COR-L47 (cell line): ENCODE measurements at places on chromosomes 16 and 17.

DNA sequence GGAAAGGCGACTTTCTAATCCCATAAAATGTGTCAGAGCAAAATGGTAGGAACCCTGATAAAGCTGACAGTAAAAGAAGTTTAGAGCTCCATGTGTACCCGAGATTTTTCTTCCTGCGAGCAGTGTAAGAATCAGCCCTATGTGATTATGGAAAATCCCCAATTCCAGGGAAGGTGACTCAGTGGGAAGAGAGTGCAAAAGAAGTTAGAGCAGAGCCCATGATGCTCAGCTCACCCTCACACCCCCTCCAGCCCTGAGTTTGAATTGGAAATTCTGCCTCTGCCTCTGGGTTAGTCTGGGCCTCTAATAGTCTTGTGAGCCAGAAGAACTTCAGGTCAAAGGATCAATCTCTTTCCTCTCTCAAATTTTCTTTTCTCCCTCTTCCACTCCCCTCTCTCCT, 12.5 kb downstream of the C17orf78 start:
- no peak for DNase-seq

GRCh38 chr16:24174504-24174903, 81.6 kb upstream of the CACNG3 start:
- no peak for DNase-seq

DNA sequence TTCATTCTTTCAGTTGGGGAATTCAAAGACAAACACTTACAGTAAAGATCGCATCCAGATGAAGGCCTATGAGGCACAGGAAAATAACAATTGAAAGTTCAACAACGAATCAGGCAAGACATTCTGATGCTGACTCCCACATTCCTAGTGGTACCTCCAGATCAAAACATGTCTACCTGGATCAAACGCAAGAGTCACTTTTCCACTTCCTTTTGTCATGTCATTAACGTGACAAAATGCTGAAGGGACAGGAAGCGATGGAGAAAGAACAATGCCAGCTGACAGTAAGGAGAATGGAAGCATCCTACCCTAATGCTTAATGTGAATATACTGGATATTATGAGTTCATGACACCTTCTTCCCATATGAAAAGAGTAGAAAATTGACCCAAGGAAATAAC, 365.4 kb upstream of the CDH11 start:
- DNase-seq: no peak

- DNase-seq: no peak
Observed at GRCh38 chr16:85431431-85432124, 181.5 kb upstream of the GSE1 start.

DNA sequence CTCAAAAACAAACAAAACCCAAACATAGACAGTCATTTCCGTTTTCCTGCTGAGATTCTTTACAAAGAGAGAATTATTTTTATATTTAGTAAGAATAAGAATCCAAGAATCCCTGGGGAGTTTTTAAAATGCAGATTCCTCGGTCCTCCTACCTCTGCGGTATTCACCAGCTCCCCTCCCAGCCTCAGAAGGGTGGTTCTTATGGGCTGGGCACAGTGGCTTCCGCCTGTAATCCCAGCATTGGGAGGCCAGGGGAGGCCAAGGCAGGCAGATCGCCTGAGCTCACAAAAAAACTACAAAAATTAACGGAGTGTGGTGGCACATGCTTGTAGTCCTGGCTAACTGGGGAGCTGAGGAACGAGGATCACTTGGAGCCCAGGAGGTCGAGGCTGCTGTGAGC, 26.7 kb upstream of the USP7 start:
- DNase-seq: no peak

DNA sequence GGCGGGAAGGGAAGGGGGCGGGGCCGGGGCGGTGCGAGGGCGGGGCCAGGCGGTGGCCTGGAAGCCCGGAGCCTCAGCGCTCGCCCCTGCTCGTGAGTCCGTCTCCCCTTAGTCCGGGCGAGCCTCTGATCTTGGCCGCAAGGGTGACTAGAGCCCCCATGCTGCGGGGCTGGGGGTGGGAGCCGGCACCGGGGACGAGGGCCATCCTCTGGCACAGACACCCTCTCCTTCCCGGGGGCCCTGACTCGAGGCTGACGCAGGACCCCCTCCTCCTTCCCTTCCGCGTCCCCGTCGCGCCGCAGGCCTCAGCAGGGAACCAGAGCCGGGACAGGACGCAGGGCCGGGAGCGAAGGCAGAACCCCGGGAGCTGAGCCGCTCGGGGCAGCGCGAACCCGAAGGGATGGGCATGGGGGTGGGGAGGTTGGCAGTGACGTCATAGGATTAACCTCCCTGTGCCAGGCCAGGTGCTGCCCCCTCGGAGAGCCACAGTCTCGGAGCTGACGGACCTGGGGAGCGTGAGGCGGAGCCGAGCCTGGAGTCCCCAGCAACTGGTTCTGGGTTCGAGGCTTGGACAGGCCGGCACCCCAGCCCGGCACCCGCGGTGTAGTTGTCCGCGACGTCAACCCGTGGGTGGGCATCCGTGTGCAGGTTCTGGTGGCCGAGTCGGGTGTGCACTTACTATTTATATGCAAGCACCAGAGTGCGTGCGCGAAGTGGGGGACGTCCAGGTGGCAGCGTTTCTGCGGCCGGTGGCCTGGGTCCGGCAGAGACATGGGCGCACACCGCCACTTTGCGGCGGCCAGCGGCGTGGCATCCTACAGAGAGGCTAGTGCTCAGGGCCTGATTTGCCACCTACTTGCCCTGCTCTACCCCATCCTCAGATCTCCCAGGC, 503 bp upstream of the PLCD3 start:
- DNase-seq: peak; percentile 57

- no peak for DNase-seq
Observed at GRCh38 chr16:56970934-56971767, 9.4 kb downstream of the CETP start.

DNA sequence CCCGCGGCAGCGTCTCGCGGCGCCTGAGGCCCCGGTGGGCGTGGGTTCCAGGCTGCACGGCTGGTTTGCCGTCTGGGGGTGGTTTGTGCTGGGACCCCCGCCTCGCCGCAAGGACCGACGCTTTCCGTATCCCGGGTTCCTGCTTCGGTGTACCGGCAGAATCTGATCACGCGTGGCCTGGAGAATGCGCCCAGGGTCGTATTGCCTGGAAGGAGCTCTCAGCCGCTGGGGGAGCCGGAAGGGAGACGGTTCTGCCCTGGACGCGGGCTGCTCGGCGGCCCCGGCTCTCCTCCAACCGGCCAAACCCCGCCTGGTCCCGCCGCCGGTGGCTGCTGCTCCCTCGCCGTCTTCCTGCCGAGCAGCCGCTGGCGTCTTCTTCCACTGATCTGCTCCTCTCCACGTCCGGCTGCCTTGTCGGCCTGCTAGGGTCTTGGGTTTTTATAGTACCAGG, 39.8 kb downstream of the ZNF778 start:
- no peak for DNase-seq

- DNase-seq: no peak
Observed at GRCh38 chr17:3964203-3965117, at the start of gene ATP2A3. Gene ATP2A3, minus strand, starts transcription at chr17:3964437. Its CDS starts 146 bp downstream, at chr17:3964291.

DNA sequence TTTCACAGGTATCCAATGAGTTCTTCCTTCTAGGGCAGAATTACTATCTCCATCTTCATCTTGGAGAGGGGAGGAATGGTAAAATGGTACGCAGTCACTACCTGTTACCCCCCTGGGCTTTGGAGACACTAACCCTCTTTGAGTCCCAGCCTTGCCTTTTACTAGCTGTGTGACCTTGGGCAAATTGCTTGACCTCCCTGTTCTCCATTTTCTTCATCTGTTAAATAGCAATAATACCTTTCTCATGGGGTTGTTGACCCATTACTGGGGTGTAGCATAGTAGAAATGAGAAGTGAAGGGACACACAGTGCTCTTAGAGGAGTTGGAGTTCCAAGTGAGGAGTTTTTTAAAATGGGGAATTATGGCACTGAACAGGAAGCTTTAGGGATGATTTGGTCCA, 324.7 kb downstream of the FOXL1 start:
- DNase-seq: no peak

GRCh38 chr16:30063278-30063892, 2.2 kb upstream of the ALDOA start:
- DNase-seq: no peak

DNA sequence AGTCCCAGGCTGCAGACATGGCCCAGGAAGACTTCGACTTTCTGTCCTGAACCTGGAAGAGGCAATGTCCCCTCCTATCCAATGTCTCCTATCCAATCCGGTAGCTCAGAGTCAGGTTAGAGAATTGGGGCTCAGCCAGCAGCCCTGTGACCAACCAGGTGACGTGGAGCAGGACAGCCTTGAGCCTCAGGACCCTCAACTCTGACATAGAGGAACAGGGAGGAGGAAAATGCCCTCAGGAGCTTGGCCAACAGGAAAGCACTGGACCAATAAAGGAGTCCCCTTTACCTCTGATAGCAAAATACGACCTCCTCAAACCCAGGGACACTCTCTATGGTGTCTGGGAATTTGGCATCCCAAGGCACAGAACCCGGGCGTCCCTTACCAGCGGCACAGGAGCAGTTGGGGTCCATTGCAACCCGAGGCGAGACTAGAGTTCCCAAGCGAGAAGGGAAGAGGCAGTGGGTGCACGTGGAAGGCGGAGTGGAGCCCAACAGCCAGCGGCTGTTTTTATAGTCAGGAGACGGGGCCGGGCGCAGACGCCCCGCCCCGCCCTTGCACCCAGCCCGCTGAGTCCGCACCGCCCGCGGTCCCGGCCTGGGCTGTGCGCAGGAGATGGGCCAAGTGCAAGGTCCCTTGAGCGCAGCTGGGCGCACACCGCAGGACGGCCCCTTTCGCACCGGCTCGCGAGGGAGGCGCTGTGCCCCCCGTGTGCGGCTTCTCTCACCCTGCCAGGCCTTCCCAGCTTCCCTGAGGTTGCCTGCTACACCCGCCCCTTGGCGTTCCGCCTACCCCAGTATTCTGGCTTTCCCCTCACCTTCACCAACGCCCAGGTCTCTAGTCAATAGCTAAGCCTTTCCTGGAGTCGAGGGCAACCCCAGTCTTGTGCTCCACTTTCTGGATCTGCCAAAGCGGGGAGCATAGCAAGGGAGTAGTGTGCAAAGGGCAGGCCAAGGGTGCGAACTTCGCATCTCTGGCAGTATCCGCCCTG, at the start of gene MT1G:
Gene MT1G (minus strand): TSS at position 485 of the 991 bp plus-strand sequence. CDS start 72 bp downstream, at position 413.
- no peak for DNase-seq

GRCh38 chr17:5854871-5855554, 215.2 kb upstream of the WSCD1 start:
- no peak for DNase-seq

DNA sequence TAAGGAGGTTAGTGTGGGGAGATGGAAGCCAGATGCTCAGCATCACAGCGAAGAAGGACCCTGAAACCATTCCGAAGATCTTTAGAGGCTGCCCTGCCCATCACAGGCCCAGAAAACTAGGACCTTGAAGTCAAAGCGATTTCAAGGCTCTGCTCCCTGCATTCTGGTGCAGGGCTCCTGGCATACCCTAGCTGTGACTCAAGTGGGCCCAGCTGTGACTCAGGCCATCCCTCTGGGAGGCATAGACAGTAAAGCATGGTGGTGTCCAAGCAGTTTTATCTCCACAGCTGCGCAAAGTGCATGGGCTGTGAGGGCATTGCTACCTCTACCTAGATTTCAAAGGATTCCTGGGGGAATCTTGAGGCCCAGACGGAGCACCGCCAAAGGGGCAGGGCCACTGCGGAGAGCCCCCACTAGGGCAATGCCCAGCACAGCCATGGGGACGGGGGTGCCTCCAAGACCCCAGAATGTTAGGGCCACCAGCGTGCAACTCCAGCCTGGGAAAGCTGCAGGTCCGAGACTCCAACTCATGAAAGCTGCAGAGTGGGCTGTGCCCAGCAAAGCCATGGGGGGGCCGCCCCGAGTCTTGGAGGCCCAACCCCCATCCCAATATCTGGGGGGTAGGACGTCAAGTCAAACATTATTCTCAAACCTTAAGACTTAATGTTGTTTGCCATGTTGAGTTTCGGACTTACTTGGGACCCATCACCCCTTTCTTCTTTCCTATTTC, 11.7 kb upstream of the ZNF594 start:
- DNase-seq: no peak

- DNase-seq: no peak
Observed at GRCh38 chr16:51872524-51872923, 674.4 kb downstream of the TOX3 start.

- DNase-seq: no peak
Observed at GRCh38 chr17:55763856-55764255, 13.0 kb downstream of the PCTP start.

DNA sequence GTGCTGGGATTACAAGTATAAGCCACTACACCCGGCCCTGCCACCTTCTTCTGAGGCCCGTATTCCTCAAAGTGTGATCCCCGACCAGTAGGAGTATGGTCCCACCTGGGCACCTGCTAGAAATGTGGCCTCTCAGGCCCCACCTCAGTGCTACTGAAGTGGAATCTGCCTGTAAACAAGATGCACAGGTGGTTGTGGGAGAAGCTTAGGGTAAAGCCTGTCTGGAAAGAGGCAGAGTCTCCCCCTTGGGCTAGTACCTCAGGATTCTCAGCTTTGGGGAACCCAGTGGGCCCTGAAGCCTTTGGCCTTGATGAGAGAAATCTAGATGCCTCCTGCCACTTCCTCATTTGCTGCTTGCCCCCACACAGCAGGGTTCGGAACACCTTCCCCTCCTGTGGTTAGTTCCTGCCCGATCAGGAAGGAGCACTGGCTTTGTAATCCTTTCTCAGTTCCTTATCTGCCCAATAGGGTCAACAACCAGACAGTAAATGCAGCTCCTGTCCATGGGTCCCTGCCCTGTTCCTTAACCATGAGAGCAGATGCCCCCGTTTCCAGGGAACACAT, 25.2 kb downstream of the TK2 start:
- no peak for DNase-seq

DNA sequence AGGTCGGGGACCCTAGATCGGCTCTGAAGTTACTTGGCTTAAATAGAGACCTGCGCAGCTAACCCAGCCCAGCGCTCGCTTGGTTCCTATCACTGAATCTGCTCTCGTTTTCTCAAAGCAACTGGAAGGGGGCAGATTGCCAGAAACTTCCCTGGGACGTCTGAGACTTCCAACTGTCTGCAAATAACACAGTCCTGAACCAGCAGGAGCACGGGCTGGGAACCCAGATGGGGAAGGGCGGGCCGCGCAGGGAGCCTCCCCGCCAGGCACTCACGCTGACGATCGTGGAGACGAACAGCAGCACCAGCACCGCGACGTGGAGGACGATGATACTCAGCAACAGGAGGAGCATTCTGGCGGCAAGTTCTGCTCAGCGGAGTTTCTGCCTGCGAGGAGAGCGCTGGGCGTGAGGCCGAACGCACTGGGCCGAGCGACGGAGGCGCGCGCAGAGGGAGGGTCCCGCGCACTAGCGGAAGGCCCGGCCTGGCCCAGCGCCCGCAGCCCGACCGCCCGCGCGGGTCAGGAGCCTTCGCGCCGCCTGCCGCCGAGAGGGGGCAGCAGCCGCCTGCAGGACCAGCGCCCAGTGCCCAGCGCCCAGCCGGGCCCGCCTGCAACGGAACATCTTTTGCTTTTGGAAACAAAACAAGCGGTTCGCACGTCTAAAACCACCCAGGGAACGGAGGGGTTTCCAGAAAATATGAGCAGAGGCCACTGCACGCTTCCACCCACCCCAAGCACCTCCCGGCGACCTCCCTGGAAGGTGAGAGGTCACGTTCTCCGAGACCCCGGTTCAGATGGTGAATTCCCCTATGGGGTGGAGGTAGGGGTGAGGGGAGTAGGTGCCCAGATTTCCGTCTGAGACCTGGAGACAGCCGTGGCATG, 4.5 kb downstream of the PMP22 start:
- no peak for DNase-seq
